ENCODE measurements at places on chromosomes 5 and 9.

DNA sequence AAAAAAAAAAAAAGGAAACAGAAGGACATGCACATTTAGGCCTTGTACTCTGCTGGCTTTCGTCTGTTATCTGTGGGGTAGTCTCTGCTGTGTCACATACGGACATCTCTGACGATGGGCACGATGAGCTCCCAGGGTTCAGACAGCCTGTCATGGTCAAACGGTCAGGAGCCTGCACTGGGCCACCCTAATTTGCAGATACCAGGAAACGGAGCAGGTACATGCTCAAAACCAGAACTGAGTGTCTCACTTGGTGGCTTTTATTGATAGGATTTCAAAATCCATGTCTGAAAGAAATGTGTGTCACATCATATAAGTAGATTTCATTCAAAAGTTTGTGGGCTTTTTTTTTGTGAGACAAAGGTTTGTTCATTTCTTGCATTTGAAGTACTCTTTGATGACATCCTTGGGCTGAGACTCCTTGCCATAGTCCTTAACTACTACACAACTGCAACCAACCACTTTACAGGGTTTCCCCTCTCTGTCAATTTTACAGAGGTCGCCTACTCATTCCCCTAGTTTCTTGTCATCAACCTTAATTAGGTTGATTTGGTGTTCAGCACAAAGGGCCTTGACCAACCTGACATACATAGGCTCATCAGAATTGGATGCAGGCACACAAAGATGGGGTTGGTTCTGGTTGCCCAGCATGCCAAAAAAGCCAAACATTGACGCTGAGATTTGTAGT, 9.0 kb downstream of the CKMT2 start:
- DNase-seq = no peak

GRCh38 chr9:3035579-3036332, 191.9 kb upstream of the PUM3 start:
- no peak for DNase-seq

DNA sequence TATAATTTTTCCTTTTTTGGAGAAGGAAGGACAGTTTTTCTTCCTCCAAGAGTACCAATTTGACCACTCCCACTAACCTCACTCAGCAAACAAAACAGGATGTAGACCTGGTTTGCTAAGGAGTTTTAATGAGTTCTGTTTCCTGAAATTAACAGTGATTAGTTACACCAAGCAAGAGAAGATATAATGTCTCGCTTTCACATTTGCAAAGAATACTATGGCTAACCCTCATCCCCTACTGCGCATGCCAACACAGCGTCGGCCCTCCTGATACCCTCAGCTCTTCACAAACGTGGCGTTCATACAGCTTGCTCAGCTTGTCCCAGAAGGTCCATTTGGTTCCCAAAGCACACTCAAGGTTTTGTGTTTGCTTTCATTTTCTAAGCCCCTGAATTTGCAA, 41.9 kb upstream of the IPPK start:
- no peak for DNase-seq

- DNase-seq = no peak
Measured at GRCh38 chr5:137760719-137761516, 6.8 kb upstream of the HNRNPA0 start.

GRCh38 chr9:121313458-121314152, 45.6 kb downstream of the GSN start:
- no peak for DNase-seq

- no peak for DNase-seq
Measured at GRCh38 chr5:82446809-82447208, 168.7 kb upstream of the RPS23 start.

- no peak for DNase-seq
Measured at GRCh38 chr5:21058289-21058688, 1070.3 kb upstream of the CDH18 start.

- no peak for DNase-seq
Measured at GRCh38 chr9:116116393-116116792, 37.2 kb upstream of the PAPPA start.

- no peak for DNase-seq
Measured at GRCh38 chr9:23322392-23322791, 503.6 kb downstream of the ELAVL2 start.

DNA sequence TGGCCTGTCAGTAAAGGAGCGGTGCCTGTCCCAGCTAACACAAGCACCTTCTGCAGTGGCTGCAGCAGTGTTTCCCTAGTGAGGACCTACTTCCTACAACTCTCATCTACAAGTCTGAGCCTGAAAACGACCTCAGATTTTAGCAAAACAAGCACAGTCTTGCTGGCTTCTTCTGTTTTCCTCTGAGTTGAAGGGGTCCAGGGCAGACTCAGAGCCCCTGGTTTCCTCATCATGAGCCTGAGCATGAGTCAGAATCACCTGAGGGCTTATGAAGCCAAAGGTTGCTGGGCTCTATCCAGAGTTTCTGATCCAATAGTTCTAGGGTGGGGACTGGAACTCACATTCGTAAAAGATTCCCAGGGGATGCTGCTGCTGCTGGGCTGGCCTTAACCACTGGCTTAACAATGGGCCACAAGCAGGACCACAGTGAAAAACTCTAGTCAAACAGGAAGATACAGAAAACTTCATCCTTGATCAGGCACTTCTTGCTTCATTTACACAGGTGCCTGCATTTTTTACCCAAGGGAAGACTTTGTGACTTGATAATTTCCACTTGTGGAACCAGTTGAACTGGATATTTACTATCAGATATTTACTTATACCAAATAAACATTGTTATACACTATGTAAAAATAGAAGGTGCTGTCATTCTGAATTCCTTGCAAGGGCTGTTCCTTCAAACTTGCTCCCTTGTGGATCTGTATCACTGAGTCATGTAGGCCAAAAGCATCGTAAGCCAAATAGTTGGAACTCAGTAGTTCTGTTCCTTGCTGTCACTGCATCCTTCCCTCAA, 4.3 kb upstream of the ACER2 start:
- no peak for DNase-seq

- DNase-seq = peak; percentile 92
Measured at GRCh38 chr5:56183506-56183905, 49.6 kb downstream of the ANKRD55 start.

DNA sequence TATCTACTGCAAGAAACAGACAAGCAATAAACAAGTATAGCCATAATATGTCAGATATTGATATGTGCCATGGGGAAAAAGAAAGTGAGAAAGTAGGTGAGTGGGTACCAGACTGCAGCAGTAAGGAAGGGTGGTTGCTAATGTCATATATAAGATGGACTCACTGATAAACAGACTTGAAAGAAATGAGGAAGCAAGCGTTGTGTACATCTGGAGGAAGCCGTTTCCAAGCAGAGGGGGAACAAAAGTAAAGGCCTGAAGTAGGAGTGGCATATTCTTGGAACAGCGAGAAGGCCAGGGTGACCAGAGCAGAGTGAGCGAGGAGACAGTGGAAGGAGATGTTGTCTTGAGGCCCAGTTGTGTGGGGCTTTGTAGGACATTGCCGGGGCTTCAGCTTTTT, 142.2 kb upstream of the MAP3K1 start:
- no peak for DNase-seq
